Hepatic stellate cell (primary cell): ENCODE measurements at places on chromosomes 12 and 14.
A peak's percentile ranks its signal among the peaks of the same experiment; 100 is the strongest.

DNA sequence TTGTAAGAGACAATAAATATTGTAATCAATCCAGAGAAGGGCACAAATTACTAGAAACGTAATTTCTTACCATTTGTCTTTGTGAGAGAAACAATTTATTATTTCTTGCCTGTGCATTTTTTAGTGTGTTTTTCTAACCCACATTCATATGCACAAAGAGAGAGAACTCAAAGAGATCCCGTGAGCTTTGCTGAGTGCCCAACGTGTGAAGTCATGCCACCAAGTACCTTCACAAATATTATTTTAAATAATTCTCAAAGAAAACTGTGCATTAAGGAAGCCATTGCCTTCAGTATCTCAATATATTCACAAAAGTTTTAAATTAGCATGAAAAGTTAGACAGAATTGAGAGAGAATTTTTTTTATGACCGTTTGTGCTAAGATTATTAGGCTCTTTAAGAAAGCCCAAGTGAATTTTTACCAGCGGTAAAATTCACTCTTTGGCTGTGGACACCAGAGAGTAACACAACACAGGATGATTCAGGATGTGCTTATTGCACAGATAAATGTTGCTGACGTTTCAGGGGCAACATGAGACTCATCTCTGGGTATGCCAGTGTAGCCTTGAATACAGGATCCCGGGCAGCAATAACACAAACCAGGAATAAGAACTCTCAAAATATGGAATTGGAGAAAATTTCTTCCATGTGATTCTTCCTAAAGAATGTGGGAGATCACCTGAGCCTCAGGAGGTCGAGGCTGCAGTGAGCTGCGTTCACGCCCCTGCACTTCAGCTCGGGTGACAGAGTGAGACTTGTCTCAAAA, 2.9 kb downstream of the ARHGDIB start:
- no peak for DNase-seq

DNA sequence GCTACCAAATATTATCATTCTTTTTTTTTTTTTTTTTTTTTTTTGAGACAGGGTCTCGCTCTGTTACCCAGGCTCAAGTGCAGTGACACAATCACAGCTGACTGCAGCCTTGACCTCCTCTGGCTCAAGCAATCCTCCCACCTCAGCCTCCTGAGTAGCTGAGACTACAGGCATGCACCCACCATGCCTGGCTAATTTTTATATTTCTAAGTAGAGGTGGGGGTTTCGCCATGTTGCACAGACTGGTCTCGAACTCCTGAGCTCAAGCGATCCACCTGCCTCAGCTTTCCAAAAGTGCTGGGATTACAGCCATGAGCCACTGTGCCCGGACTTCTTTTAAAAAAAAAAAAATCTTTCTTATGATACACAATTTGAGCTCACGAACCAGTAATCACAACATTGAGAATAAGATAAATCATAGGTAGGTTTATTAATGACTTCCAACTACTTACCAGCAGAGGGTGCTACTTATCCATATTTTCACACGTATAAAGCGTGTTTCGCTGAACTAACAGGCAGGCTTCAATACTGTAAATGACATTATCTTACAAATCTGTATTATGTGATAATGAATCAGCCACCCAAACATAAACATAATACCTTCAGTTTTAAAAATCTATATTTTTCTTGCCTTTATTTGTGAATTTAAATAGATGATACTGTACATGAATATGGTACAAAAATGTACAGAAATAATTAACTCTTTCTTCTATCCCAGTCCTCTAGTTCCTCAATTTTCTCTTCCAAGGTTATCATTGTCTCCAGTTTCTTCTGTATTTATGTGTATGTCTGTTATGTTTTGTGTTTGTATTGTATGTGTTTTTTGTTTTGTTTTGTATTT, 42.5 kb upstream of the BCAT1 start:
- DNase-seq: peak; percentile 47

DNA sequence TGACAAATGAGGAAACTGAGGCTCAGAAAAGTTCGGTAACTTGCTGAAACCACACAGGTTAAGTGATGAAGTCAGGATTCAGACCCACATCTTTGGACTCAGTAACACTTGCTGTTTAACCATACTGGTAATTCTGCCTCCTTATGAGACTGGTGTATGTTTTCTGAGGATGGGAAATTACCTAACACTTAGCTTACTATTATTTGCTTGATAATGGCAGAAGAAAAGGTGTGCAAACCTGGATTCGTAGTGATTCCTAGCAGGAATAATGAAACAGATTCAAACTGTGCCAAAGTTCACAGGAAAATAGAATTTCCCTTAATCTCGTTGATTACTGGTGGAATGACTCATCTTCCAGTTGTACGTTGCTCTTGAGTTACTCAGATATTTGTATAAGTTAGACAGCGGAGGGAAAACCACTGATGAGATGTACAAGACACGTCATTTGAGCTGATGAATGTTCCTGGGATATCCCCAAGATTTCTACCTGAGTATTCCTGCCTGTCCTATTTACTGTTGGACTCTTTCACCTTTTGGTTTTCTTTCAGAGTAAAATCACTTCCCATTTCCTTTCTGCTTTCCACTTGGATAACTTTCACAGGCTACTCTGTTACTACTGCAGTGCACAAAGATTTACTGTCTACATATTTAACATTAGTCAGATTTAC, 37.5 kb downstream of the PRORP start:
- peak; percentile 78 for DNase-seq

GRCh38 chr12:108995370-108995992, 25.4 kb downstream of the SVOP start:
- no peak for DNase-seq

DNA sequence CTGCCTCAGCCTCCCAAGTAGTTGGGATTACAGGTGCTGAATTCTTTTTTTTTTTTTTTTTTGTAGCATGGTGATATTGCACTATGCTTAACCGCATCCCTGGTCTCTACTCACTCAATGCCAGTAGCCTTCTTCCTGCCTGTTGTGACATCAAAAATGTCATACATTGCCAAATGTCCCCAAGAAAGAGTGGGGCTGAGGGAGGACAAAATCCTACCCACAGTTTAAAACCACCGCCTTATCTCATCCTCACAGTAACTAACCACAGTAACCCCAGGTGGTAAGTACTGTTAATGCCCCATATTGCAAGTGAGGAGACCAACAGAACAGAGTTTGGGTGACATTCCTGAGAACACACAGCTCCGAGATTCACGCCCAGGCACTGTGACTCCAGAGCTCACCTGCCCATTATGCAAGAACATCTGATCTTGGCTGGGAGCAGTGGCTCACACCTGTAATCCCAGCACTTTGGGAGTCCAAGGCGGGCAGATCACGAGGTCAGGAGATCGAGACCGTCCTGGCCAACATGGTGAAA, 19.6 kb downstream of the MORN3 start:
- no peak for DNase-seq

- no peak for DNase-seq
Measured at GRCh38 chr12:114974826-114975639, 291.1 kb upstream of the TBX3 start.

- peak; percentile 75 for DNase-seq
Measured at GRCh38 chr12:67681105-67681778, 32.7 kb downstream of the DYRK2 start.

DNA sequence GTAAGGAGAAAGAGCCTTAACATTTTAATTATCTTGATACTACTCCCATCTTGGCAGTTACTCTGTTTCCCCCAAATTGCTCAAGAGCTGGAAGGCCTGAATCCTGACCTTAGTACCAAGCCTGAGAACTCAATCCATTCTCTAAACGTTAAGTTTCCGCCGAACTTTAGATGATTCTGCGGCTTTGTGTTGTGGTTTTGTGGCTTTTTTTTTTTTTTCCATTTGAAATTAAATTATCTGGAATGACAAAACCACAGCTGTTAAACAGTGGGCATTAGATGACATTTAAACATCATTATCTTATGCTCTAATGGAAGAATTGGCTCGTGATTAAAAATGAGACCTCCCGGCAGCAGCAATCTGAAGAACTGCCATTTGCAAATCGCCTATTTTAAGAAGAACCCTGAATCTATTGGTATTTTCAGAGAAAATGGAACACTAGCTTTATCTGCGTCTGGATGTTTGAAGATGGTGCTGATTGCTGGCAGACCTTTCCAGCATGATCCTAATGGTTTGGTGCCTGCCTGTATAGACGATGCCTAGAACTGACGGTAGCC, 38.4 kb downstream of the TMEM132C start:
- DNase-seq: no peak

DNA sequence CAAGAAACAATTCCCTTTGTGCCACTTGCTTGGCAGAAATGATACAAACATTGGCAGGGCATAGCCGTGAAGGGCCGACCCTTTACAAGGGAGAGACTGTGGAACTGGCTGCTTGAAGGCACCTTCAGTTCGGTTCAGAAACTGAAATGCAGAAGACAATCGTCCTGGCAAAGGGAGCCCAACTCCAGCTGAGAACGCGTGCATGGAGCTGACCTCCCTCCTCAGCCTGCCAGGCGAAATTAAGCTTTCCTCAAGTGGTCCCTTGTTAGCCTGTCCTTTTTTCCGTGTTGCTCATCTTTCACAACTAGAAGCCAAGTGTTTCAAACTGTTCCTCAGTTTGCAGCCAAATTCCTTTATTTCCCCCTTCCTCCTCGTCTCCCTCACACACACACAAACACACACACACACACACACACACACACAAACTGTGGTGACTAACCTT, 8.1 kb downstream of the LGR5 start:
- no peak for DNase-seq

DNA sequence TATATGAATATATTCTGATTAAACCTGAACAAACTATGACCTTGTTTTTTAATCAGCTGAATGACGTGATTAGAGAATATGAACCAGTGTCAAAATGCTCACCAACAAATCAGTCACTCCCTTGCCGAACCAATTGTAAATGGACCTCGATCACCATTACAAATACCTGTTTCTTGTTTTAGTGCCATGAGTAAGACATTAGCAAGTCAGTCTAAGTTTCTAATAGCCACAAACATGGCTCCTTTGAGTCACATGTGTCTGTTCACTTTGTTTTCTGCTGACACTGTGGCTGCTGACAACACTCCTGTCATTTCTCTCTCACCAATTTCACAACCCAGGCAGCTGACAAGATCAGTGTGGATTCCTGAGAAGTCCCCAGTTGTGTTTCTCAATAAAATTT, 286.2 kb upstream of the MDGA2 start:
- no peak for DNase-seq

- peak; percentile 59 for DNase-seq
Measured at GRCh38 chr12:132423251-132423819, 66.6 kb upstream of the FBRSL1 start.

DNA sequence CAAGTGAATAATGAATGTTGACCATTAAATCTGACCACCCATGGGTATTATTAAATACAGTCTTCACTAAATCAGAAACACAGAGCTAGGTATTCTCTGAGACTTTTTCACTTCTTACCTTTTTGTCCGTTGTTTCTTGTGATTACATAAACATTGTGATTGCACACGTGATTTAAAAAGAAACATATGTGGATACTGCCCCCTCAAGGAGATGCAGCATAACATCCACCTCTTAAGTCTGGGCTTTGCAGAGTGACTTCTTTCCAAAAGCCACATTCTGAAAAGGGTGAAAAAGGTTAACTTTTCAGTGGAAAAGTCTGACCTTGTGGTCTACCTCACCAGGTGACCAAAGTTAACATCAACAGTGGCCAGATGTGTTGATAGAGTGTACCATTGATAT, 185.5 kb upstream of the FAR2 start:
- DNase-seq: no peak

- no peak for DNase-seq
Measured at GRCh38 chr14:38107216-38107631, 100.5 kb upstream of the SSTR1 start.
